ENCODE measurements at places on chromosomes 5 and 9. TPM values are rescaled to one million over a fixed set of nuclear protein-coding genes. Genes with fewer than 3 reads are reported as not detected.

The TTF1 gene
- total RNA-seq: 12.9 TPM

The CLIC3 gene
- total RNA-seq: 8.3 TPM

The TESK1 gene
- 23.8 TPM for total RNA-seq

The S1PR3 gene
- 0.62 TPM for total RNA-seq

The ARHGEF28 gene
- total RNA-seq: 1.7 TPM

The GLDC gene
- 39.8 TPM for total RNA-seq

The GARIN3 gene
- 0.49 TPM for total RNA-seq

The PRUNE2 gene
- 54.5 TPM for total RNA-seq

The FOXD4L5 gene
- not detected for total RNA-seq

The IL3 gene
- total RNA-seq: not detected
